Melanocyte of skin (primary cell): ENCODE measurements at places on chromosomes 13 and 19. TPM values are rescaled to one million over a fixed set of nuclear protein-coding genes. Genes with fewer than 3 reads are reported as not detected.

Gene KIR3DL3
- not detected in 2 replicates for total RNA-seq

Gene GNG7
- 1.7 and 2.9 TPM in 2 replicates for total RNA-seq

Gene INSL3
- total RNA-seq: 0.34 TPM in 1 of 2 replicates, not detected in the other

Gene KIR3DL1
- not detected in 2 replicates for total RNA-seq

Gene PDX1
- not detected in 2 replicates for total RNA-seq

Gene A1BG
- total RNA-seq: 7.0 and 7.2 TPM in 2 replicates

Gene ZNF90
- total RNA-seq: 4.2 and 7.0 TPM in 2 replicates

Gene ONECUT3
- not detected in 2 replicates for total RNA-seq

Gene TNFSF9
- total RNA-seq: 2.9 and 9.6 TPM in 2 replicates

Gene APOE
- total RNA-seq: 191 and 262 TPM in 2 replicates

Gene SYCN
- not detected in 2 replicates for total RNA-seq

Gene SKA3
- 11.4 and 16.4 TPM in 2 replicates for total RNA-seq

Gene KLK15
- not detected in 2 replicates for total RNA-seq

Gene KIR3DL2
- total RNA-seq: not detected in 2 replicates

Gene ZNF333
- 17.4 and 17.6 TPM in 2 replicates for total RNA-seq

Gene OR4F17
- not detected in 2 replicates for total RNA-seq

Gene NLRP7
- total RNA-seq: not detected in 2 replicates

Gene DIAPH3
- 10.0 and 10.2 TPM in 2 replicates for total RNA-seq

Gene RASIP1
- total RNA-seq: 26.8 and 32.3 TPM in 2 replicates

Gene SCEL
- total RNA-seq: 0.15 TPM in 1 of 2 replicates, not detected in the other

Gene ZNF573
- total RNA-seq: 3.8 and 9.1 TPM in 2 replicates

Gene PCDH20
- total RNA-seq: under 0.01 TPM in 2 replicates

Gene SIGLEC12
- total RNA-seq: not detected in 2 replicates

Gene NAPSA
- total RNA-seq: 0.36 and 1.4 TPM in 2 replicates

Gene CHST8
- 0.36 TPM in 1 of 2 replicates, not detected in the other for total RNA-seq

Gene NFIX
- total RNA-seq: 16.2 and 19.6 TPM in 2 replicates
